Activated CD4-positive, alpha-beta T cell treated with anti-CD3 and anti-CD28 coated beads, Interleukin-2, amount 10 ng/mL, durations not matched to agents 7 days and 5 days (primary cell): ENCODE measurements at places on chromosomes 4 and X. TPM values are rescaled to one million over a fixed set of nuclear protein-coding genes. Genes with fewer than 3 reads are reported as not detected.

DNA sequence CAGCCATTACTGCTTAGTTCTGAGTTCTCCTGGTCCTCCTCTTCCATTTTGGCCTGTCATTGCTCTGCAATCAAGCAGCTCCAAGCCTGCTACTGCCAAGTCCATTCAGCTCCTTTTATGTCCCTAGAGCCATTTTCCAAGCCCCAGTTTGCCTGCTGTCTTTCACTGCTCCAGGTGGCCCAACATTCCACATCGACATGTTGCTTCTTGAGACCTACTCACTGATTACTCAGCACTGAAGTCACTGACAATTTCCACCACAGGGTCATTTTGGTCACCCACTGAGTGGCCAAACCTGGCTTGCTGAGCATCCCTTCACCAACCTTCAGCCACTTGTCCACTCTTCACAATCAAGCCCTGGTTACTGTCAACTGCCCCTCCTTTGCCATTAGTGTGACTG is 27.2 kb downstream of the LRIT3 start:
- DNase-seq, result no peak

Gene TDO2
- not detected for total RNA-seq

Gene JADE3
- 0.64 TPM for total RNA-seq

- no peak for DNase-seq
Measured at GRCh38 chrX:110836982-110837381, 41.4 kb upstream of the CHRDL1 start.

Gene NUP62CL
- 1.9 TPM for total RNA-seq

DNA sequence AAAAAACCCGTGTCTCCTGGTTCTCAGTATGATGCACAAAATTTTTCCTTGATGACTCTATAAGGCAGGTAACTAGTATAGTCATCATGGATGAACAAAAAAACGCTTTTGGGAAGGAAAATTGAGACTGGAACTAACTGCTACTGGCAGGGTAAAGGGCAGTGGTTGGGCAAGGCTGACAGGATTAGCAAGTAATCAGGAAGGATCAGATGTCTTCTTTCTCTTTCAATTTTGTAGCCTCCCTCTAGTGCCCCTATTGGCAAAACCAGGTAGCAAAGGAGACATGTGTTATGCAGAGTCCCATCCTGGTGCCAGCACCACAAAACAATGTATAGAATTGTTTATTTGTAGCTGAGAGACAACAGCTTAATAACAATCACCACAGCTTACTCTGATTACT is 12.8 kb upstream of the SLITRK4 start:
- no peak for DNase-seq
